ENCODE measurements at places on chromosomes 6 and 20.

- DNase-seq, result no peak
Observed at GRCh38 chr6:95574811-95575210, 2.5 kb upstream of the MANEA start.

- DNase-seq, result no peak
Observed at GRCh38 chr20:50312002-50312681, 121.5 kb downstream of the CEBPB start.

DNA sequence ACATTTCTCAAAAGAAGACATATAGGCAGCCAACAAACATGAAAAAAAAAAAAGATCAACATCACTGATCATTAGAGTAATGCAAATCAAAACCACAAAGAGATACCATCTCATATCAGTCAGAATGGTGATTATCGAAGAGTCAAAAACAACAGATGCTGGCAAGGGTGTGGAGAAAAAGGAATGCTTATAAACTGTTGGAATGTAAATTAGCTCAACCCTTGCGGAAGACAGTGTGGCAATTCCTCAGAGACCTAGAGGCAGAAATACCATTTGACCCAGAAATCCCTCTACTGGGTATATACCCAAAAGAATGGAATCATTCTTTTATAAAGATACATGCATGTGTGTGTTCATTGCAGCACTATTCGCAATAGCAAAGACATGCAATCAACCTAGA, 303.8 kb upstream of the THEMIS start:
- DNase-seq, result no peak

DNA sequence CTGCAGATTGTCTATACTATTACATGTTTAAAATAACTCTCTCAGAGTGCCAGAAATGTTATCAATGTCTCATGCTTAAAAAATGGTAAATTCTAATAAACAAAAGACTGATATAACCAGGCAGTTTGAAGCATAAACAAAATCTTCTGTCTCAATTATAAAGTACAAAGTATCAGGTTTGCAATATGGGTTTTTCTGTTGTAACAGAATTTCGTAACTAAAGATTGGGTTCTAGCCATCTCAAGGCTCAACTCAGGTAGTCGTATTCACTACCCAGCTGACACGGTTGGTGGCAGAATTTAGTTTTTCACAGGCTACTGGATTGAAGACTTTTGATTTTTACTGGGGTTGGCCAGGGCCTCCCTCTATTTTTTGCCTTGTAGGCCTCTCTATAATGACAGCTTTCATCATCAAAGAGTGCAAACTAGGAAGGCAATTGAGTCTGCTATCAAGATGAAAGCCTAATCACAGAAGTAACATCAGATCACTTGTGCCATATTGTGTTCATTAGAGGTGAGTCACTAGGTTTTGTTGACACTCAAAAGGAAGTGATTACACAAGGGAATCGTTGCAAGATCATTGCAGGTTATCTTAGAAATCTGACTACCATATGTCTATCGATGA, 3.6 kb downstream of the CYP39A1 start:
- DNase-seq, result no peak

- DNase-seq, result peak; percentile 2
Observed at GRCh38 chr6:28683945-28684538, 158.4 kb downstream of the GPX5 start.

DNA sequence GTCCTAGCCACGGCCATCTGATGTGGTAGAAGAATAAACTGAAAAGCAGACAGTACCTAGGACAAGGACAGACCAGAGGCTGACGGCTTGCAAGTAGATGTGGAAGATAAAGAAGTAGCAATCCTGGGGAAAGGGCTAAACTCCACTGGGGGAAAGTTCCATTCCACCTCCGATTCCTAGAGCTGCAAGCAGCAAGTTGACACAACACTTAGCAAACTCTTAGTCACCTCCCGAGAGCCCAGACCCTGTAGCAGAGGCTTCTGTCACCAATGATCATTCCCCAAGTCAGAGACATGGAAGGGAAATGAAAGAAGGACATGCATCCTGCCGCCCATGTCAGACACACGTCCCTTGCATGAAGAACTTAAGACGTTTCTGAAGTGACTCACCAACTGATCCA, 99.2 kb upstream of the RPS6KA2 start:
- DNase-seq, result no peak

GRCh38 chr20:571754-572441, 28.3 kb upstream of the CSNK2A1 start:
- DNase-seq, result no peak

DNA sequence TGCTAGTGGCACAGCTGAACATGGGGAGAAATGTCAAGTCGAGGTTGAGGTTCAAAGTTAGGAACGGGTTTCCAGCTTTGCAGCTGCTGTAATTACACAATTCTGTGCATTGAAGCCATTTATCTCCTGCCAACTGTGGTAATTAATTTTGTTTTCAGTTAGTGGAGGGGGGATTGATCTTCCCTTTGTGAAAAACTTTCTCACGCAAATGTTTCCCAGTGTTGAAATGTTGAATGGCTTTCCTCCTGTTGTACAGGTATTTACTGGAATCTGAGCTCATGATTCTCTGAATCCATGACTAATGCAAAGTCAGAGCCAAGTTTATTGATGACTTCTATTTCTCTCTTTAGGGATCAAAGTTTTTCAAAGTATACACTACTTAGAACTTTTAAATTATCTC, 198.4 kb upstream of the SLC35B3 start:
- no peak for DNase-seq

DNA sequence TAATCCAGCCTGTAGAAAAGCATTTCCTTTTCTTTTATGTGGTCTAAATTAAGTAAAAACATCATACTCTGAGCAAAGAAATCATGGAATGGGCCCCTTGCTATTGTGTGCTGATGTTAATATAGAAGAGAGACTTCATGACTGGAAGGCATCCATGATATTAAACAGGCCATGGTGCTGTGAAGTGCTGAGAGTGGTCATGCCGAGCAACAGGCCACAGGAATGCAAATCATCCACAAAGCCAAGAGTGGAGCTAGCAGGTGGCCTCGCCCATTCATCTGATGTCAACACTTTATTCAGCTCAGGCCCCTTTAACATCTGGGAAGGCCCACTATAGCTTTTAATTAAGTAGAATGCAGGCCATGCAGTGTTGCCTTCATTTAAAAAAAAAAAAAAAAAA, 115.2 kb upstream of the HMGCLL1 start:
- DNase-seq, result no peak

GRCh38 chr6:36745836-36746235, 48.2 kb downstream of the RAB44 start:
- DNase-seq, result no peak

DNA sequence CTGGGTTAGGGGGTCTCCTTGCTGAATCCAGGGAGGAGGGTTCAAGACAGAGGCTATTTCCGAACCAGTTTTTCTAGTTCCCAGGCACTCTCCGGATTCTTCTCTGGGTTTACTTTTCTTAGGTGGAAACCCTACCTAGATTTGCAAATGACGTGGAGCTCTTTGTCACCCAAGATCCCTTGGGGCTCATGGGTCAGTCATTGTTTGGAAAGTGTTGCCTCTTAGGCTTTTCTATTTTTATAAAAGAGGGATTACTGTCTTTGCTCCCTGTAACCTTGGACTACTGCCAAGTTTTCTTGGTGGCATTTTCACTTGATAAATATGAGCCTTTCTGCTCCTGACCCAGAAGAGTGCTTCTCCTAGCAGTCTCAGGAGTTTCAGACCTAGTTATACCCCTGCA, 33.6 kb downstream of the FAM209B start:
- DNase-seq, result no peak

DNA sequence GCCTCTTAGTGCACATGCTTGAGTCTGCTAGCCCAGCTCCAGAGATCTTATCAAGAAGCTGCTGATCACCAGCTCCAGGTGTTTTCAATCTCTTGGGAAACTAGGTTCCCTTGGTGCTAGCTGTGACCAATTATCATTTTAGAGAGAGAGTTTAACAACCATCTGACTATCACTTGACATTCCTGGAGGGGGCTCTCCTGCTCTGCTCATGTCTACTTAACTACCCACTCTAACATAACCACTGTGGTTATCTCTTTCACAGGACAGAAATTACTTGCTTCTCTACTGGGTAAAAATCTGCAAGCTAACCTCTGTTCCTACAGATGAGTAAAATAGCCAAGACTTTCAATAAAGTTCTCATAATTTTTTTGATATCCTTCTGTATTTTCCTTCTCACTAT, 823.4 kb upstream of the GJE1 start:
- DNase-seq, result no peak

DNA sequence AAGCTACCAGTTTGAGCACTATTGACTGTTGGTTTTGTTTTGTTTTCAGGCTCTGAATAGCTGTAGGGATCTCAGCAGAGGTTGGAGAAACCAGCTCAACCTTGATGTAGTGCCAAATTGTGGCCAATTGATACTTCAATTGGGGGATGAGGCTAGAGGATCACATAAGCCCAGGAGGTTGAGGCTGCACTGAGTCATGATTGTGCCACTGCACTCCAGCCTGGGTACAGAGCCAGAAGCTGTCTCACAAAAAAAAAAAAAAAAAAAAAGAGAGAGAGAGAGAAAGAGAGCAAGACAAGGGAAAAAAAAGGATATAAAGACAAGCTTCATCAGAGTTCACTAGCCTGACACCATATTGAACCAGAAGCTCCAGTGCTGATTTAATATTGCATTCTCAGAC, 702.1 kb downstream of the FRK start:
- no peak for DNase-seq

GRCh38 chr20:31515775-31516107, 1.5 kb downstream of the HM13 start:
- no peak for DNase-seq

GRCh38 chr6:137387096-137387764, 107.0 kb downstream of the OLIG3 start:
- DNase-seq, result no peak

- DNase-seq, result no peak
Observed at GRCh38 chr6:63897459-63897858, 261.9 kb downstream of the PHF3 start.

DNA sequence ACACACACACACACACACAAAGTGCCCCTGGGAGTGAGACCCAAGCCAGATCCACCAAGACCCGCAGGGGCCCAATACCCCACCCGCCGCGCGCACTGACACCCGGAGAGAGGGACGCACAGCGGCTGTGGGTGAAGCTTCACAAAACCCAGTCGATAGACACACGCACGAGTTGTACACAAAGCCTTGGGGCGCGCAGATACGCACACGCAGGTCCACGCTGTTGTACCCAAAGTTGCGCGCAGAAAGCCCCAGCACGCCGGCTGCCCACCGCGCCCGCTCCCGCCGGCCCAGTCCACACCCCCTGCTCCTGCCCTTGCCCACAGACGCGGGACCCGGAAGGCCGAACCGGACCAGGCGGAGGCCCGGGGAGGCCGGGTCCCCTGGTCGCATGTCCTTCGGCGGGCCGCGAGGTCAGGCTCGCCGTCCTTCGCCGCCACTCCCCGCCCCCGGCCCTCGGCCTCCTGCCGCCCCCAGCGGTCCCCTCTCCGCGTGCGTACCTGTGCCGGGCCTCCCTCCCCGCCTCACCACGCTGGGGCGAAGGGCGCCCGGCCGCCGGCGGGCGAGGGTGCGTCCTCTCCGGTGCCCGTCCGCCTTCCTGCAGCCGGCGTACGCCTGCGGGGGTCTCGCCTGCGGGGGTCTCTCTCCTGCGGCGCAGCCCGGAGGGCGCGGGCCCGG, at the start of gene TMEM74B:
Gene TMEM74B (minus strand): TSS at position 344 of the 678 bp plus-strand sequence. CDS start 1,180 bp downstream, outside the sequence.
- DNase-seq, result no peak

DNA sequence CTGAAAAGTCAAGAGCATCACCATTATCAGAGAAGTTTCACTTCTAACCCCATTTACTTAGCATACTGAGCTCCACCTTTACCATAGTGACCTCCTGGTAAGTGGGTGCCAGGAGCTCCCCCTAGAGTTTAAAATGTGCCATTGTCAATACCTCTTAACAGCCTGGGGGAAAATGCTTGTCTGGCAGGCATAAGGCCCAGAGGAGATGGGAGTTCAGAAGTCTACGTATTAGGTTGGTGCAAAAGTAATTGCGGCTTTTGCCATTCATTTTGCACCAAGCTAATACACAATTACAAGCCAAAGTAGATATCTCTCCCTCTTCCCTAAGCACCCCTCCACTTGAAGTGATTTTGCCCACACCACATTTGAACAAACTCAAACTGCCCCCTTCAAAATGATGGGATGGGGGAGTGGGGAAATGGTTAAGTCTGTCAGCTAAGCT, 919.0 kb downstream of the KIF16B start:
- DNase-seq, result no peak

DNA sequence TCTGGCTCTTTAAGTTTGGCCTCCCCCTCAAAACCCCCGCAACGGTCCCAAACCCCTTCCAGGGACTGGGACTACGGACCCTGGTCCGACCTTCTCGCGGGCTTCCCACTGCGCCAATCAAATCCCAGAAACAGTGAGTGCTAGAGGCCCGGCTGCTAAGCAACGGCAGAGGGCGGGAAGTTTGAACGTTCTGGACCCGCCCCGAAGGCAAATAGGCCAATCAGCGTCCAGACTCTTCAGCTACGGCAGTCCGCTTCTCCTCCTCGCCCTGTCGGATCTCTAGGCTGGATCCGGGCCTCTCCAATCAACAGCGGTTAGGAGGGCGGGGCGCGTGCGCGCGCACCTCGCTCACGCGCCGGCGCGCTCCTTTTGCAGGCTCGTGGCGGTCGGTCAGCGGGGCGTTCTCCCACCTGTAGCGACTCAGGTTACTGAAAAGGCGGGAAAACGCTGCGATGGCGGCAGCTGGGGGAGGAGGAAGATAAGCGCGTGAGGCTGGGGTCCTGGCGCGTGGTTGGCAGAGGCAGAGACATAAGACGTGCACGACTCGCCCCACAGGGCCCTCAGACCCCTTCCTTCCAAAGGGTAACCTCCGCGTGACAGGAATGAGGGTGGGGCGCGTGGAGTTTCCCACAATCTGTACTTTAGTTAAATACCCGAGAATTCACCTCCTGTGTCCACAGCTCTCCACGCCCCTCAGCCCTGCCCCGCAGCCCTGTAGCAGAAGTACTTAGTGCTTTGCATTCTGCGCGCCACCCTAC, at the start of gene MSH5:
Gene MSH5 (plus strand): TSS at position 367 of the 758 bp plus-strand sequence. CDS start 462 bp downstream, outside the sequence.
- peak; percentile 97 for DNase-seq

DNA sequence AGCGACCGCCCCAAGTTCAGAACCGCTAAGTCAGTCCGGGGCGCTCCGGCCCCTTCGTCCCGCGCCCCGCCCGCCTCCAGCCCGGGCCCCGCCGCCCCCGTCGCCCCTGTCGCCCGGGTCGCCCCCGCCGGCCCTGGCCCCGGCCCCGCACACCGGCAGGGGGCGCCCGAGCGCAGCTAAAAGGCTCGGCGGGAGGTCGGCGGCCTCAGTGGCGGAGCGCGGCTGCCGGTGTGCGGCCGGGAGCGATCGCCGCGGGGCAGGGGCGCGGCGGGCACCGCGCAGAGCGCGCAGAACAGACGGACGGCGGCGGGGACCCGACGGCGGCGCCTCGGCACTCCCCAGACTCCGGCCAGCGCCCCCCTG, at the start of gene FNDC1:
Gene FNDC1 (plus strand): TSS at position 208 of the 363 bp plus-strand sequence. CDS start 197 bp downstream, outside the sequence.
- DNase-seq, result no peak

DNA sequence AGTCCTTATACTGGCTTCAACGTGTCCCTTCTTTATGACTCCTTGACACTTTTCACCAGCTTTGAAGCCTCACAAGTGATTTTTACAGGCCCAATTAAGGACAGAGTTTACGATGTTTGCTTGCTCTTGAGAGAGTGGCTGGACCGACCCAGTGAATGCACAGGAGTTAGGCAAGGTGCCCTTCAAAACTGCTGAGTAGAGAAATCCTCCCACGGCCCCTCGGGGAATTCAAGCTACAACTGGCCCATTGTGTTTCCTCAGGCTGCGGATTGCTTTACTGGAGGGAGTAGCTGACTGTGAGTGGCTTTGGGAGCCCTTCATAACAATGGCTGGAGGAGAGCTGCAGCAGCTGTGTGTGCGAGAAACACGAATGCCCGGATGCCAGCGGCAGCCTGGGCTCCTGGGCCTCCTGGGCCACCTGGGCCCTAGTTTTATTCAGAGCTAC, 50.0 kb downstream of the SGK1 start:
- DNase-seq, result peak; percentile 15
